GM19239 (cell line): ENCODE measurements at places on chromosomes 5 and 9.
A peak's percentile ranks its signal among the peaks of the same experiment; 100 is the strongest.

GRCh38 chr9:132163457-132163875 lies 1.6 kb downstream of the NTNG2 start:
- DNase-seq = no peak

DNA sequence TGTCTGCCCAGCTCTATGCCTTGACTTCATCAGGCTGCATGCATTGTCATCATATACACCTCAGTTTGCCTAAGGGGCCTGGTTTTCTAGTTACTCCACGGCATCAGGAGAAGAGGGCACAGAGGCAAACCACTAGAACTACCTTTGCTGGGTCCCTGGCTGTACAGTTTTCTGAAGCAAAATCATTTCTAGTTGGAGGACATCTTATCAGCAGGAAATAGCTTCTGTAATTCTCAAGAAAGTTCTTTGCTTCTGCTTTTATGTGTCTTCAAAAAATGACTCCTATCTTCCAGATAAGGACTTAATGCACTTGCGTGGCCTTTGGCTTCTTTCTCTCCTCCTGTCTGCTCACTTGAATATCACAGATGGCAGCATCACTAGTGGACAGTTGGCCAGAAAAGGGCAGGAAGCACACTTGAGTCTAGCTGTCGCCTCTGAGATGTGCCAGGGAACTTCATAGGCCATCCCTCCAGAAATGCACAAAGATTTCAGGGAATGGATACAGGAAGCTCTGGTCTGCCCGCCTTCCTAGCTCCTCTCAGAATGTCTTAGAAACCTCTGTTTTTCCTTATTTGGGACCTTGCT lies 22.4 kb upstream of the LTC4S start:
- no peak for DNase-seq

- DNase-seq = no peak
Observed at GRCh38 chr9:112754578-112754977, 4.0 kb downstream of the SNX30 start.

DNA sequence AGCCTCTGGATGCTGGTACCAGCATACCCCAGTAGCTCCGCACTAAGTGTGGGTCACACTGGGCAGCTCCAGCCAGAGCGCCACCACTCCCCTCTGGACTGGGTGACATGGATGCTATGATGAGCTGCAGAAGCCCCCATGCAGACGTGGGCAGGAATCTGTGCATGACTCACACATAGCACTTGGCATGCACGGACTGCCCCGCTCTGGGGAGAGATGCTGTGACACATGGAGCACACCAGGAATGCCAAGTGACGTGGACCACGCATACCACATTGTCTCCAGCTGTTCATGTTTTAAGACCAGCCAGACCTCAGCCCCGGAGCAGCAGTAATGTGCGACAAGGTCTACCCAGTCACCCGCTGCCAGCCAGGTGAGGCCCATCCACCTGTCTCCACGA lies 64.1 kb downstream of the SEMA4D start:
- DNase-seq = no peak

DNA sequence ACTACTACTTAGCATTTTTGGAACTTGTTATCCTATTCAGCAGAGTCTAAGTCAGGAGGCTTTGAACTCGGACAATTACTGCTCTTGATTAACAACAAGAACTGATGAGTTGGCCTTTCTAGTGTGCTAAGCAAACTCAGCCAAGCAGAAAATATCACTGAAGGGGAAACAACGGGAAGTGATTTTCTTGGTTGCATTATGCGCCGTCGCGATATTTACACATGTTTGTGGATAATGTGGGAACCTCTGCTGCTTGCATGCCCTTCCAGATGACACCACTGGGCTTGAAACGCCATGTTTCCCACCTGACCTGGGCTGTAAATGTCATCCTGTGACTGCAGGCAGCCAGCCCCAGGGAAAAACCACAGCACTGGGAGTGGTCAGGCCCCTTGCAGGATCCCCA lies 205.5 kb downstream of the PAX5 start:
- no peak for DNase-seq

DNA sequence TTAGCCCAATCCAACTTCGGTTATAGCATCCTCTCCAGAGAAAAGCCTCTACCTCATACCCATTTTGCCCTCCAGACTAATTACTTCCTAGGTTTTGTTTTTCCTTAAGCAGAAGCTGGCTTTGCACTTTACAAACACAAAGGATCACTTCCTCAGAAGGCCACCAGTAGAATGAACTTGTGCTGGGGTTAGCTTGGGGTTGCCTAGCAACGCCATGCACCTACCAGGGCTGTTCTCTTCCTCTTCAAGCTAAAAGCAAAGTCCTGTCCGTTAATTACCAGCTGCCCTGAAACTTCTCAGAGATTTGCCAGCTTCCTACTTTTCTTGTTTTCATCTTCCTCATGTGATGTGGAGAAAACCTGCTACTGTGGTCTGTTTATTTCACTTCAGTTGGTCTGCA lies 132.0 kb upstream of the WWC1 start:
- no peak for DNase-seq

GRCh38 chr5:68303038-68303738 lies 87.6 kb downstream of the PIK3R1 start:
- no peak for DNase-seq

DNA sequence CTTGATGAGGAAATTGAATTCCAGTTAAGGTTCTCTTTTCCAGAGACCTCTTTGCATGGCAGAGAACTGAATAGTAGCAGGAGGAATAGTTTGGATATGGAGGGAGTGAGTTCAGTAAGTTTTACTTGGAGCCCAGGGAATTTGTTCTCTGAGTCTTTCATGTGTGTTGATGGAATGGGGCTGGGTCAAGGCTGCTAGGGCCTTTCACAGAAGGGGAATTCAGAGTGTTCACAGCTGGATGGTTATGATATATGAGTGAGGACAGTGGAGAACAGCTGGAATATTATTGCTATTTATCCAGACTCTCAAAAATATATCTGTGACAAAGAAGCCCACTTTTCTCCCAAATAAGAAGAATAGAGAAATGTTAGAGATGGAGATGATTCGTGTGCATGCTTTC lies 372.8 kb downstream of the PLK2 start:
- no peak for DNase-seq

DNA sequence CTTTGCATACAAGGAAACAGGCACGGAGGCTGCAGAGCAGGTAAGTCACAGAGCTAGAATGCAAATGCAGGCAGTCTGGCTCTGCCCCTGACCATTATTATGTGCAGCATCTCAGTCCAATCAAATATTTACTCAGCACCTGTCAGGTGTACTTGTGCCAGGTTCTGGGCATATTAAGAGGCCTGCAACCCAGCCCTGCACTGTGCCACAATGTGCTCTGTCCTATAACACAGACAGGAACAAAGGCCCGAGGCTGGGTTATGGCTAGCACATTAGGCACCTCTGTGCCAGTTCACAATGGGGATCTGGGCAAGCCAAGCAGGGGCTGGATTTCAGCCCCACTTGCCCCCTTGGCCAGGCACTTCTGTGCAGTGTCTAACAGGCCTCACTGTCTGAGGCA lies 14.0 kb downstream of the ARL15 start:
- no peak for DNase-seq

- no peak for DNase-seq
Observed at GRCh38 chr5:115435778-115436712, 108.5 kb downstream of the FEM1C start.

DNA sequence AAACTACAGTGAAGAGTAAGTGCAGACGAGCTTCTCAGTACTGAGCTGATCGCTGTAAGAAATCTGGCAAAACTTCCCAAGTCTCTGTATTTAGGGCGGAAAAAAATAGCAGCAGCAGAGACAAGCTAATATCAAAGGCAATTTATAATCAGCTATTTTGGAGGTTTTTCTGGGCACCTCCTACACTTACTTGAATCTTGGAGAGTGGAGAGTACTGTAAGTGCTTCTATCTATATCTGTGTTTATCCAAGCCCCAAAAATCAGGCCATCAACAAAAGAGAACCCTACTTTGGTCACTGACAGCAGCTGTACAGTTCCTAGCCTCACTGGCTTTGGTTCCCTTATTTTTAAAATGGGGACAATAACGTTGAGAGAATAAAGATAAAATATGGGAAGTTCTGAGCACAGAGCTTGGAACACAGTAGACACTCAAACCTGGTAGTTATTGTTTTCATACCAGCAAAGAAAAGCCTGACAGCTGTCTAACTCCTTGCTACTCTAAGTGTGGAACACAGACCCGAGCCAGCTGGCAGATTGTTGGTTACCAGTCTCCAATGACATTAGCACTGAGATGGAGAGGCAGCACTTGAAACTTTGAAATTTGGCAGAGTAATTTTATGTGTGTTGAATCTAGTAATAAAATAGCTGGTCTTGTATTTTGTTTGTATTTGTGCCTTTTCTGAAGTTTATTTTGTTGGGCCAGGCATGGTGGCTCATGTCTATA lies 96.0 kb upstream of the SLC28A3 start:
- DNase-seq = no peak

GRCh38 chr9:81634915-81635516 lies 54.3 kb downstream of the TLE1 start:
- DNase-seq = no peak

DNA sequence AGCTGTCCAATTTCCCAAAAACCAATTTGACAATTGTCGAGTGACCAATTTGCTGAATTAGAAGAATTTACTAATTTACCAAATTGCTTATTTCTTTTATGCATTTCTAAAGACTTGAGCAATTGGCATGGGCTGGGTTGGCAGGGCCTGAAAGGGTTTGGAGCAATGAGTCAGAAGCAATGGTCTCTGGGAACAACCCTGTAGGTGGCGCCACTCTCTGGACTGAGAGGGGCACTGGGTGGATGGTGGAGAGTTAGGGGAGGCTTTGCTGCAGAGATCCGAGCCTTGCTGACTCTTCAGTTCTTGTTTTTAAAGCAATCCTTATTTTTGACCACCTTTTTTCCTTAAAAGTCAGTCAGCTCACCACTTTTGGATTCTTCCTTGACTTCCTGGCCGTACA lies 71.5 kb upstream of the RPS23 start:
- no peak for DNase-seq

- no peak for DNase-seq
Observed at GRCh38 chr9:128242828-128243214, 33.0 kb downstream of the GOLGA2 start.

- no peak for DNase-seq
Observed at GRCh38 chr9:131837316-131837715, 97.4 kb upstream of the RAPGEF1 start.

DNA sequence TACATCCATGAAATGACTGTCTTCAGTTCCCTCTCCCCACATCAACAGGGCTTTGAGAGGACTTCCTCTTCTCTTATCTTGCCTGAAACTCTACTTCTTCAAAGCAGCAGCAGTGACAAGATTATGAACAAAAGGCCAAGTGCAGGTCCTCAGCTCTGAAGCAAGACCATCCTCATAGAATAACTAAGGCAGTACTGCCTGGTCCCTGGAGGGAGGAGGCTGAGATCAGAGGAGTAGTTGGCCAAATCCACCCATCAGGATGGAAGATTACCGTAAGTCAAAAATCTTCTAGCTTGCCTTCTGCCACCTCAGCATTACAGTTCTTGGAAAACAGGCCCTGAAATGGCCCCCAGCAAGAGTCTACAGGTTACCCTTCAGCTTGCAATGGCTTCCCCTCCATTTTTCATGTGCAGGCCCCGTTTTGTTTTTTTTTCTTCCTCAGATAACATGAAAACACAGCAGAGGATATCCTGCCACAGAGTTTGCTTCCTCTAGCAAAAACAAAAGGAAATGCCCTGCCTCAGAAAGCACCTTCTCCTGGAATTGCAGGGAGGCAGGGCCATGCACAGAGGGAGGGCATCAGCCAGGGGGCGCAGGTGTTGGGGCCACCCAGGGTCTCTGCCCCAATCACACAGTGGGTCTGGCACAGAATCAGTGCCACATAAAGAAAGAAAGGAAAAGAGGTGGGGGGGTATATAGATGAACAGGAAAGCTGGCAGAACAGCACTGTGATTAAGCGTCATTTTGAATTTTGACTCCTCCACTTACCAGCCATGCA lies 40.0 kb downstream of the KLHL3 start:
- no peak for DNase-seq

DNA sequence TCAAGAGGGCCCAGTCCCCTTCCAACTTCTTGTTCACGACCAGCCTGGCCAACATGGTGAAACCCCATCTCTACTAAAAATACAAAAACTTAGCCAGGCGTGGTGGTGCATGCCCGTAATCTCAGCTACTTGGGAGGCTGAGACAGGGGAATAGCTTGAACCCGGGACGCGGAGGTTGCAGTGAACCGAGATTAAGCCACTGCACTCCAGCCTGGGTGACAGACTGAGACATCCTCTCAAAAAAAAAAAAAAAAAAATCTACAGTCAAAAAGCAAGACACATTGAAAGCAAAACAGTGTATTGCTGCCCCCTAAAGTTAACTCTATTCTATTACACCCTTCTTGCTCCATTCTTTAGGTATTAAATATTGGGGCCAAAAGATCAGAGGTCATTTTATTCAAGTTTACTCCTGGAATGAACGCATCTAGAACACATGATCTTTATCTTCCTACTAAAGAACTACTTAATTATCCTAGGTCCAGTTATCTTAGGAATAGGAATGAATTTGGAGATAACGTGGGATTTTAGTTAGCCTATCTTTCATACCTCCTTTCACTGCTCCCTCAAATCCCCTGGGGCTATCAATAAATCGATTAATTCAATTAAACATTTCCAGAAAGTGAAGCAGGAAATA lies 2.4 kb downstream of the ATG12 start:
- DNase-seq = no peak

GRCh38 chr5:10401498-10401897 lies 40.2 kb upstream of the ROPN1L start:
- DNase-seq = no peak

GRCh38 chr9:121921444-121921843 lies 171.7 kb downstream of the TTLL11 start:
- DNase-seq = no peak

GRCh38 chr5:4387290-4387689 lies 752.8 kb upstream of the ADAMTS16 start:
- no peak for DNase-seq

GRCh38 chr5:88142886-88143692 lies 125.6 kb downstream of the TMEM161B start:
- DNase-seq = no peak

- peak; percentile 49 for DNase-seq
Observed at GRCh38 chr9:108885643-108886348, 23.7 kb downstream of the ACTL7A start.

GRCh38 chr5:150589862-150590601 lies 50.4 kb upstream of the SYNPO start:
- no peak for DNase-seq
